ENCODE measurements at places on chromosomes 6 and 20.

DNA sequence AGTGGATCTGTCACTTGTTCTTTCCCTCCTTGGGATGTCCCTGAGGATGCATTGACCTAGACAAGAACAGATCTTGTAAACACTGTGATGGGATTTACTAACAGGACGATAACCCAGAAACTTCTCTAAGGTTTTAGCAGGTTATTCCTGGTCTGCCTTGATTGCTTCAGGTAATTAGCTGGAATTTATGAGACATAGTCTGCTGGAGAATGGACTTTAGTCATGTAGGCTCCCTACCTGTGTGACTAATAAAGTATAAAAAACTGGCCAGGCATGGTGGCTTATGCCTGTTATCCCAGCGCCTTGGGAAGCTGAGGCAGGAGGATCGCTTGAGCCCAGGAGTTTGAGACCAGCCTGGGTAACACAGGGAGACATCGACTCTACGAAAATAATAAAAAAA is 96.1 kb downstream of the PAK5 start:
- DNase-seq = no peak

DNA sequence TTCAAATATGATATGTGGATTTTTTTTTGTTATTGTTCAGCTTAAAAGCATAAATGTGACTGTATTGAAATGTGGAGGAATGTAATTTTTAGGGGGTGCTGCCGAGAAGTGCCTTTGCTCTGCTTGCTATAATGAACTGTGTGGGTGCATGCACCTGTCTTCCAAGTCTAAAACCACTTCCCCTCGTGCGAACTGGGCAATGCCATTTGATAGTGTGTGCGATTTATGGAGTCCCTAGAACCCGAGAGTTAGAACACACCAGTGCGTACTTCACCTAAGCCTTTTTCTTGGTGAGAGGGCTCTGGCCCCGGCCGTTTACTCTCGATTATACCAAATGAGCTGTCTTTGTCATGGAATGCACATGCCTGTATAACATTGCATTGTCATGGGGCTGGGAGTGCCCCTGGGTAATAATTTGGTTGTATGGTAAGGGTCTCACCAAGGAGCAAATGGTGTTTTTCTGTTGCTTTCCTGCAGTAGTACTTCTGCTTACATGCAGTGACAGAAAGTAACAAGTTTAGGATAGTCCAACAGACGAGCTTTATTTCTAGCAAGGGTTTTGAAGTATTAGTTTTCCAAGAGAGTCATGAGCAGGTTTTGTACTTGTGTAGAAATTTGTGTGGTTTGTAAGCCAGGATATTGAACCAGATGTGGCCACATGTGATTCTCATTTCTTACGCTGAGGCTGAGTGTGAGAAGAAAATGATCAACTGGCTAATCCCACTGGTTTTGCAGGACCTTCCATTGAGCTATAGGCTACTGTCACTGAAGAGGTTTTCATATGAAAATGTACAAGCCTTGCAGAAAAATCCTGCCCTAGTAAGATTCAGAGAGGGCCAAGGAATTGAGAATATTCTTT is 172.4 kb downstream of the DTNBP1 start:
- no peak for DNase-seq

- DNase-seq = no peak
Observed at GRCh38 chr6:46688117-46688965, 656 bp downstream of the TDRD6 start.

DNA sequence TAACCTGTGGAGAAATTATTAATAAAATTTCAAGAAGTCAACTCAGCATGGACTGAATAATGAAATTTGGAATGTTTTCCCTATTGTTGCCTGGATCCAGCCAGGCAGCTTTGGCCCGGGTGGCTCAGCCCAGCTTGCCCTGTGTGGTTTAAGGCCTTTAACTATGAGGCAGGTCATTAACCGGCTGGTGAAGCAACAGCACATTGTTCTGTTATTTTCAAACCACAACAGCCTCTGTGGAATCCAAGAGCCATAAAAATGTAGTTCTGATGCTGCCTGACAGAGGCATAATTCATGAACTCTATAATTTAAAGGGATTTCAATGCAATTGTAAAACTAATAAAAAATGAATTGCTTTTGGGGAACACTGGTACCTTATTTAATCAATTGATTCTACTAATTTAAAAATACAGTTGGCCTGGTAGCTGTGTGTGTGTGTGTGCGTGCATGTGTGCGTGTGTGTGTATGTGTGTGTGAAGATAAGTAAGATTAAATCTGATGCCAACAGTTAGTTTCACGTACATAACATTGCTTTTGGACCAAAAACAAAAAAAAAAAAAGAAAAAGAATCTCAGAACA is 117.7 kb downstream of the RPS12 start:
- DNase-seq = no peak

GRCh38 chr6:112253841-112254816 is at the start of gene LAMA4:
LAMA4 (minus strand) TSS chr6:112254567; CDS start chr6:112254150, 417 bp downstream.
- no peak for DNase-seq

DNA sequence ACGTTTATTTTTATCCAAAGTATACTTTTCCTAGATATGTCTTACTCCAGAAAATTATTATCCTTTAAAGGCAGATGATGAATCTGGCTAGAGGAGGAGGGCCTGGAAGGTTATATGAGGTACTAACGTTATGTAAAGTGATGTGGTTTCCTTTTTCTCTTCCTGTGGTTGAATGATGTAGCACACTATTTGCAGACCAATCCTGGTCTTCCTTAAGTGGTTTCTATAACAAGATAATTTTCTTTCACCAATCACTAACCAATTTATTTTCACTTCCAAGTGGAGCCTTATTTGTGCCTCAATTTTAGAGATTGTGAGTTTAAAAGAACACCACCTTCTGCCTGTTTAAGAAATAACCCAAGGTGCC is 154.6 kb upstream of the SOX4 start:
- DNase-seq = no peak

GRCh38 chr6:32963866-32964265 is 4.5 kb upstream of the BRD2 start:
- no peak for DNase-seq

DNA sequence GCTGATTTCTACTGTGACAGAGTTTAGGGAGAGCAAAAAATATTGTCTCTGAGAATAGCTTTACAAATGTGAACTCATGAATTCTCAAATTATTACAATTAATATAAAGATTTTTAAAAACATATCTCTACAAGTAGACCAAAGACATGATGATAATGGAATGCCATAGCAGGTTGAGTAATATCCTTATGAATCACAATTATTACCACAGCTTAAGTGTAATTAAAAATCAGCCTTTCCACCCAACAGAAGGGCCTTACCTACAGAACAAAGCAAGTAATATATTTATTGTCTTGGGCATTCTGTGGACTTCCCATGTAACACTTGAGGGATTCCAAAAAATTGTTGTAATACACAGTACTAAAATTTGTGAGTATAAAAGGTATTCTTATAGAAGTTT is 1099.6 kb upstream of the GJE1 start:
- DNase-seq = no peak

DNA sequence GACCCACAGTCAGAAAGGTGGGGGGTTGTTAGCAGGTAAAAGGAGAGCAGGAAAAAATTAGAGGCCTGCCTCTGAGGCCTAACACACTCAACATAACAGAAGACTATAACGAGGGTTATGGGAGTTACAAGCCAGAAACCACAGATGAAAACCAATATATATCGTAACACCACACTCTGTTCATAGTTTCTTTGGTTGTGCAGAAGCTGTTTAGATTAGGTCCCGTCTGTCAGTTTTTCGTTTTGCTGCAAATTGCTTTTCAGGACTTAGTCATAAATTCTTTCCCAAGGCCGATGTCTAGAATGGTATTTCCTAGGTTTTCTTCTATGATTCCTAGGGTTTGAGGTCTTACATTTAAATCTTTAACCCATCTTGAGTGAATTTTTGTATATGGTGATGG is 3.7 kb upstream of the MAP3K5 start:
- no peak for DNase-seq

GRCh38 chr6:168030908-168031307 is 33.4 kb downstream of the KIF25 start:
- DNase-seq = no peak

DNA sequence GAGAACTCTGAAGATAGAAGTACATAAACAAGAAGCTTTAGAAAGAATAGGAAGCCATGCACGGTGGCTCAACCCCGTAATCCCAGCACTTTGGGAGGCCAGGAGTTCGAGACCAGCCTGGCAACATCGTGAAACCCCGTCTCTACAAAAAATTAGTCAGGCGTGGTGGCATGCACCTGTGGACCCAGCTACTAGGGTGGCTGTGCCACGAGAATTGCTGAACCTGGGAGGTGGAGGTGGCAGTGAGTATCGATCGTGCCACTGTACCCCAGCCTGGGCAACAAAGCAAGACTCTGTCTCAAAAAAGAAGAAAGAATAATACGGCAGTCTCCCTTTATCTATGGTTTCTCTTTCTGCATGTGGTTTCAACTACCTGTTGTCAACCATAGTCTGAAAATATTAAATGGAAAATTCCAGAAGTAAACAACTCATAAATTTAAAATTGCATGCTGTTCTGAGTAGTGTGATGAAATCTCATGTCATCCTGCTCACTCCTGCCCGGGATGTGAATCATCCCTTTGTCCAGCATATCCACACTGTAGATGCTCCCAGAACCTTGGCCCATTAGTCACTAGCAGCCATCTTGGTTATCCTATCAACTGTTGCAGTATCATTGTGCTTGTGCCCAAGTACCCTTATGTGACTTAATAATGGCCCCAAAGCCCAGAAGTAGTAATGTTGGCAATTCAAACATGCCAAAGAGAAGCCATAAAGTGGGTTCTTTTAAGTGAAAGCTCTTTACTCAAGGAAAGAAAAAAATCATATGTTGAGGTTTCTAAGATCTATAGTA is 22.1 kb downstream of the DEK start:
- DNase-seq = no peak

Measured in hematopoietic multipotent progenitor cell treated with erythropoietin and hydrocortisone succinate and interleukin-3 and kit ligand, for 15 days (in vitro differentiated cells).